ENCODE measurements at places on chromosomes 5 and 9. TPM values are rescaled to one million over a fixed set of nuclear protein-coding genes. Genes with fewer than 3 reads are reported as not detected.

CCDC152 gene
- total RNA-seq = 1.3 TPM

HK3 gene
- 0.11 TPM for total RNA-seq

PHF24 gene
- 0.09 TPM for total RNA-seq

OR13C2 gene
- total RNA-seq = not detected

INSL6 gene
- total RNA-seq = not detected

Data from activated naive CD4-positive, alpha-beta T cell treated with anti-CD3 and anti-CD28 coated beads, Interleukin-2, amount 50 U/mL, for 72 hours (primary cell).